Posterior cingulate gyrus (tissue), 11 donors: ENCODE measurements at places on chromosomes 12 and 14.

DNA sequence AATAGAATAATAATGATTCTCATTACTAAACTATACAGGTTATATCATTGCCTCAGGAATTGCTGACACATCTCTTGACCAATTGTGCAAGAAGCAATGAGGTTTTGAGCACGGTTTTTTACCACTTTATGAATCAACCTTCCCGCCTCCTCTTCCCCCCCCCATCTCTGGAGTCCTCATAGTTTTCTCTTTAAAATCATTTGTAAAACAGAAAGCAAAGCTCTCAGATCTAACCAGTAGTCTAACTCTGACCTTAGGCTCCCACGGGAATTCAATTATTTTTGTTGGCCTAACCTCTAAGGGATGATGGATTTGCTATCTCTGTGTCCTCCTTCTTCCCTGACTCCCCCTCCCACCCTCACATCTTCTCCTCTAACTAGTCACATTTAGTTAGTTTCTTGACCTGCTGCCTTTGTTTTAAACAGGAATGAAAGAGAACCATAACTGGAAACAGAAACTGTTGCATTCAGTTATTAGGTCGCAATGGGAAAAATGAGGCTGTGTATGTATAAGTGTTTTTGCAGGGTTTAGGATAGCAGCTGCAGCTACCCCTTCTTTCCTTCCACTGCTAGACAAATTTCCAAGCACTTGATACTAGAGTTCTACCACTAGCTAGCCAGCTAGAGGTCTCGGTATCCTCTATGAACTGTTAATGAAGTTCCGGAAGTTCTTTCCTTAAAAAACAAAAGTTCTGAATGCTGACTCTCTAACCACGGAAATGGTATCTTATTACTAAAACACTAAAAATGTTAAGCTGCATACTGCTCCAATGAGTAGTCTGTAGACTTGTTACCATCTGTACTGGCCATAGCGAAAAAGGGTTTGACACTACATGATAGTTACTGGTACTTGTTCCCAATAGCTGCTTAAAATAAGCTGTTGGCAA lies 65.4 kb downstream of the TAOK3 start:
- DNase-seq = no peak

DNA sequence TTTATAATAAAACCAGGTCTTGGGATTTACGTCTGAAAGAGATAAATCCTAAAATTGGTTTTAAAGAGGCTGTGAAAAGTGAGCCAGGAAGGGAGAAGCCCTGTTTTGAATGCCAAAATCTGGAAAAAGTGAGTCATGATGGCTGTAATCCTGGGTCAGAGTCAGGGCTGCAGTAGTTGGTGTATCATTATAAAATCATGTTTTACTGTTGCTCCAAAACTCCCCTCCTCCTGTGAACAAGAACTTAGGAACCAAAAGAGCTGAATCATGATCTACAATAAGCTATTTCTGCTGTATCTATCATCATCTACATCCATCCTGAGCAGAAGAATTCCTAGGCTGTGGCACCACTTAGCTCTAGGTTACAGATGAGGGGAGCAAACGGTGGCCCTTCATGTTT lies 79.3 kb downstream of the LMO3 start:
- DNase-seq = no peak

- no peak for DNase-seq
These were observed 9.6 kb downstream of the SUSD6 start for GRCh38 chr14:69620981-69621380.

- no peak for DNase-seq
These were observed 89.4 kb upstream of the GRIP1 start for GRCh38 chr12:66768293-66768692.

GRCh38 chr12:97940629-97941028 lies 478.0 kb downstream of the RMST start:
- DNase-seq = no peak

- no peak for DNase-seq
These were observed 317.0 kb upstream of the TMTC1 start for GRCh38 chr12:30100741-30101140.

DNA sequence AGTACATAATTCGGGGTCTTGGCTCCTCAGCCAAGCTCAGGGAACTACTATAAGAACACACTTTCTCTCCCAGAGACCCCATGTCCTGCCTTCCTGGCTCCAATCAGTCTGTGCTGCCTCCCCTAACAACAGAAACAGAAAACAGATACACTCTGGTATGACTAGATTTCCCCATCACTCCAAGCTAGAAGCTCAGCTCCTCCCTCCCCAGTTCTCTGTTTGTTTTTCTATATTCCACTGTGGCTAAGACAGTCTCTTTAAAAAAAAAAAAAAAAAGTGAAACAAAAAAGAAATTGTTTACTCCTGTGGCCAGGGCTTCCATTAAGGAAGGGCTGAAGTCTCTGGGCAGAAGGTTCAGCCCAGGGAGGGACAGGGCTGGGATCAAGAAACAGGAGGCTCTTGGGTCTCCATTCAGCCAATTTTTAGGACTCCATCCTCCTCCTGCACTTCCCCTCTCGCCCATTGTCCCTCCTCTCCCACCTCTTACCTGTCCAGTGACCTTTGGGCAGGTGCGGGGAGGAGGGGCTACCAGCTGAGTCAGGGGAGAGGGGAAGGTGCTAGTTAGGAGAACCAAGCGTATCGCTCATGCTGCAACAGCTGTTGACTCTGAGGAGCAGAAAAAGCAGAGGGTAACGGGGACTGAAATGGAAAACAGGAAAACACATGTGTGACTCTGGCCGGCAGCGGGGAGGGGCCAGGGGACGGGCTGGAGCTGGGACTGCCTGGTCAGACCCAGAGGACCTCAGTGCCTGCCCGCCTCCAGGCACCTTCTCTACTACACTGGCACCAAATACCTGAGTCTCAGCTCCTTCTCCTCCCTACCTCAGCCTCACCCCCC lies 4.1 kb upstream of the SLC7A7 start:
- no peak for DNase-seq

DNA sequence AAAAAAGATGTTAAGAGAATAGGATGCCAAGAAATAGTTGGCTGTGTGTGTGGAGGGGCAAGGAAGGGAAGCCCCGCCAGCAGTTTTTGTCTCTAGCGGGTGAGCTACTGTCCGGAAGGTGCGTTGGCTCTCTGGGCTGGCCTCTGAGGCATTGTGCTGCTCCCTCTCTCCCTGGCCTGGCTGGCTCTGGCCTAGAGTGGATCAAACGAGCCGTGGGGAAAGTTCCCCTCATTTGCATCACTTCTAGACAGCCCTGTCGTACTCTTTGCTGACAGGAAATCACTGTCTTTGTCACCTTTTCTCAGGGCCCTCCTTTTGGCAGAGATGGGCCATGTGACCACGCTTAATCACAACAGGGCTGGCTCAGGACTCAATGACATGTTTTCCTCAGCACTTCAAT lies 236.1 kb upstream of the NPAS3 start:
- peak; percentile 70 for DNase-seq

GRCh38 chr14:55819610-55820304 lies 239.8 kb downstream of the KTN1 start:
- no peak for DNase-seq
